Stimulated activated CD4-positive, alpha-beta T cell treated with anti-CD3 and anti-CD28 coated beads, Interleukin-2, amount 100 ng/mL, for 4 hours (primary cell): ENCODE measurements at places on chromosomes 4 and X.
A peak's percentile ranks its signal among the peaks of the same experiment; 100 is the strongest.

GRCh38 chr4:138405466-138405891 is 163.3 kb upstream of the SLC7A11 start:
- no peak for DNase-seq

DNA sequence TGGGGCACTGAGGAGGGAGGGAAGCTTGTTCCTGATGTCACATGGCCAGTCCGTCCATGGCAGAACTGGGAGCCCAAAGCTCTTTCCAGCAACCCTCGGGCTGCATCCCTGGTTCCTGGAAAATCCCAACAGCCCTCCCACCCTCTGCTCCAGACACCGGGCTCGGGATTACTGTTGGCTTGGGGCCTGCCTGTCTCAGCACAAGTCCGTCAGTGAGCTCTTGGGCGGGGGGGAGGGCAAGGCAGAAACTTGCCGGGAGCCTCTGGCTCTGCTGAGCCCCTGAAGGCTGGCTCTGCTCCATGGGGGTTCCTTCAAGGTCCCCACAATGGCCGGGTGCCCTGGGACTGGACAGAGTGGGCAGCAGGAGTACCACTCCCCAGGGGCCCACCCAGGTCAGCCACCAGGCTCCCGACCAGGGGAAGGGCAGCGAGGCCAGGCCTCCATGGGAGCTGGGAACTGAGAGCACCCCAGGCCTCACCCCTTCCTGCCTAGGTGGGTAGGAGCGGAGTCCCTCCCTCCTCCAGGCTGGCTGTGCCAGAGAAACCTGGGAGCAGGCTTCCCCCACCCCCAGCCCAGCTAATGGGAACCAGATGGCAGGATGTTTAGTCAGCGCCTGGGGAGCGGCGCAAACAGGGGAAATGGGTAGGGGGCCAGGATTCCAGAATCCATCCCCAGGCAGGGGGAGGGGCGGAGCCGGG is 6.4 kb upstream of the HAUS7 start:
- DNase-seq, result no peak

- no peak for DNase-seq
These were observed 29.1 kb downstream of the PPP2R2C start for GRCh38 chr4:6443035-6444023.

- DNase-seq, result no peak
These were observed 323.2 kb downstream of the RAB28 start for GRCh38 chr4:13160920-13161319.

- DNase-seq, result no peak
These were observed 192.5 kb upstream of the ADAMTS3 start for GRCh38 chr4:72761368-72762038.

DNA sequence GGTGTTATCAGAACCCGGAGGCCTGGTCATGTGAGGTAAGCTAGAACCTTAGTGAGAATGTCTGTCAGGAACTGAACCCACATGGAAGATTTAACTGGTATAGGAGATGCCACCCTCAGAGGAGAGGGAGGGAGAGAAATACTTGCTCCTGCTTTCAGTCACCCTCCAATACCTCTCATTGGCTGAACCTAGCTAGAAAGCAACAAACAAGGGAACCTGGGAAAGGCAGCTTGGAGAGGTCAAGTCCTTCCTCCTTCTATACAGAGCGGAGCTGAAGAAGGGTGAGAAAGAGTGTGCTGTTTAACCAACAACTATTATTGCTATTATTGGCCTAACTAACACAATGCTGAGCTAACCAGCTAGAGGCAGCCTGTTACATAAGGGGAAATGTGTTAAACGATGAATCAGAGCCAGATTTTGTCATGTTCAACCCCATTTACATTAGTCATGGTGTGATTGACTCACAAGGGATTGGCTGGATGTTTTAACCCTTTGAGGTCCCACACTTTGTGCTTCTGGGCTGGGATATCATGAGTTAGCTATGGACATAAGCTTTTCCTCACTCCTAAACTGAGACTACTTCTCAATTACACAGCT is 96.5 kb upstream of the ESX1 start:
- no peak for DNase-seq

DNA sequence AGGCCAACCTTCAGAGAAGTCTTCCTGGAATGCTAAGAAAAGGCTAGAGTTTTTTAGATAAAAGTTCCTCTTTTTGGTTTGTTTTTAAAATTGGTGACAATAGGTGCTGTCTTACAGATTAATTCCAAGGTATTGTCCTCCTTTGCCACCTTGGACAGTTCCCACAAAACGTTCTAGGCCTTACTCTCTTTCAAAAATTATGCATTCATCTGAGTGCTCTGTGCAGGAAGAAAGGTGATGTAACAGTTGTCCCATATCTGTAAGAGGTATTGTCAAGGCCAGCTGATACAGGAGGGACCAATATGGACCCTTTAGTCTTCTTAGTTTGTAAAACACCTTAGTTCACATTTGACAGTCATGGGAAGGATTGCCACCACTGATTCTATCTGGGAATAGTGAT is 15.9 kb upstream of the CXCL5 start:
- DNase-seq, result no peak

DNA sequence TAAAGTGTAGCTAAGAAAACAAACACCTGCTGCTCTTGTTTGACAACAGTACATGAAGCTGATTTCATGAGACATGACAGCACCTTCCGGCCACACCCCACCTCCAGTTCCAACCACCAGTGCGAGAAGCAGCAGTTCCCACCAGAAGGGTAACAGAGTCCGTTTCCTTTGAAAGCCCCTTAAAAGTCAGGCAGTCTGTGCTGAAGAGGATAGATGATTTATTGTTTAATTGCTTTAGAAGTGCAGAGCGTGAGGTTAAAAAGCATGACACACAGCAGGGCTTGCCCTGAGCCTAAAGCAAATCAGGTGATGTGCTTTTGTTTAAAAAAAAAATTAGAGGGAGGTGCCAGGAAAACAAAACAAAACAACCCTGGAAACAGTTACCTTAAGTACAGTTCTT is 82.6 kb downstream of the HADH start:
- peak; percentile 44 for DNase-seq
